ENCODE measurements at places on chromosomes 6 and 20.

DNA sequence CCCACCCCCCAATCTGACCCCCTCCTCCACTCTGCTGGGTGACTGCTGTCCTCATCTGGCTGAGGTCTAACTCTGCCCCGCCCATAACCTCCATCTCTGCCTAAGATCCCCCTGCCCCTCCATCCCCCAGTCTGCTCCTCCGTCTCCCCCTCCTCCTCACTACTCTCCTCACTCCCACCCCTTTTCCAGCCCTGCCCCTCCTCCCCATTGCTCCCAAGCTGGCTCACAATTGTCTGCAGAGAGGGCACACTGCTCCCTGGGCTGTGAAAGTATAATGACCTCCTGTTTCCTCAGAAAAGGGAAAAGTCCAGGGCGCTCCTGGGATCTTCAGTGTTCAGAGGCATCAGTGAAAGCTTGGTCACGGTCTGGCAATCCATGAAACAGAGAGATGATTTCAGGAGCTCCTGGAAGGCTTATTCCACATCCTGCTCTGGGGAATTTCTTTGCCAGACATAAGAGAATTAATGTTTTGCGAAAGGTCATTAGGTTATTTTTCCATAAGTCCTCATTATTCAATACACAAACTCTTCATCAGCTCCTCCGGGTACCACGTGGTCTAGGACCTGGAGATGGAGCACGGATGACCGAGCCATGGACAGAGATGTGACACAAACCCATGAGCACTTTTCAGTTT is 21.5 kb downstream of the CST5 start:
- no peak for DNase-seq

DNA sequence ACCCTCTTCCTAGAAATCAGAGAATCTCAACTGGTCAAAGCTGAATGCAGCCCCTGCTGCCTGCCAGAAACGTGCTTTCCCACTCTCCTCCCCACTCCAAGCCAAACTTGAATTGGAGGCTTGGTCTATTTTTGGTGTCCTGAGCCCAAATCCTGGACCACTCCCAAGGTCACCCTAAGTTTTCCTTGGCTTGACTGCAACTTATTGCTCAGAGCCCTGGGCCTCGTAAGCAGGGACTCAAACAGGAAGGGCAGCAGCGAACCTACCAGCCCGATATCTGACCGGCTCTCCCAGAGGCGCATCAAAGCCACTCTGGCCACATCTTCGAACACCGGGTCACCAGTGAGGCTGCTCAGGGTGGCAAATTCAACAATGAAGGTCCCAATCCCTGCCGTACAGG is 12.7 kb downstream of the EDEM2 start:
- no peak for DNase-seq

GRCh38 chr6:51608932-51609331 is 478.5 kb downstream of the PKHD1 start:
- DNase-seq = no peak

- no peak for DNase-seq
Measured at GRCh38 chr6:155310596-155310995, 3.7 kb downstream of the TFB1M start.

Data from activated naive CD4-positive, alpha-beta T cell (primary cell).